ENCODE measurements at places on chromosomes 6 and 20. TPM values are rescaled to one million over a fixed set of nuclear protein-coding genes. Genes with fewer than 3 reads are reported as not detected.

DNA sequence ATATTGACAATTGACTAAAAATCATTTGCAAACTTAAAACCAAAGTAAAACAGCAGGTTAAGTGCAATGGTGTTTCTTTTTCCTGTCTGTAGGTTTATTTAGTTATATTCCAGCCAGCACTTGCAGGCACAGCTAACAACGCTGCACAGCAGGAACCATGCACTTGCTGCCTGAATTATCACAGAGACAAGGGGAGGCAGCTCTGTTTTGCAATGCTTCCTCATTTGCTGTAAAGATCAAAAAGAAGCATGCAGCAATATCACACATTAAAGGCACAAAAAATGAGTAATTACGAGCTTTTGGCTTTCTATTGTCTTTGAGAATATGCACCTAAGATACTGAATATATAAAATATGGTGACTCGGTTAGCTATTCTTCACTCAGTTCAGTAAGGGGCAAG lies 241.9 kb downstream of the EPHA7 start:
- H3K4me1 ChIP-seq, result no peaks in the 10 kb centered on the region
- no peak for DNase-seq
- H3K4me3 ChIP-seq, result no peak overlapping the region
- H3K36me3 ChIP-seq, result no peaks in the 10 kb centered on the region
- no peak overlapping the region for H3K27ac ChIP-seq
- no peaks in the 10 kb centered on the region for H3K27me3 ChIP-seq

GRCh38 chr6:134195164-134195906 lies 122.6 kb downstream of the SGK1 start:
- no peaks in the 10 kb centered on the region for H3K4me1 ChIP-seq
- H3K36me3 ChIP-seq, result no peaks in the 10 kb centered on the region
- DNase-seq, result no peak
- H3K27ac ChIP-seq, result no peak overlapping the region
- no peak overlapping the region for H3K4me3 ChIP-seq

- peaks cover 73% of the 10 kb centered on the region for H3K4me1 ChIP-seq
- H3K27me3 ChIP-seq, result no peaks in the 10 kb centered on the region
- H3K4me3 ChIP-seq, result no peak overlapping the region
- DNase-seq, result no peak
- H3K36me3 ChIP-seq, result peaks cover 24% of the 10 kb centered on the region
These were observed 2.7 kb downstream of the PSMG4 start for GRCh38 chr6:3261518-3261820.

DNA sequence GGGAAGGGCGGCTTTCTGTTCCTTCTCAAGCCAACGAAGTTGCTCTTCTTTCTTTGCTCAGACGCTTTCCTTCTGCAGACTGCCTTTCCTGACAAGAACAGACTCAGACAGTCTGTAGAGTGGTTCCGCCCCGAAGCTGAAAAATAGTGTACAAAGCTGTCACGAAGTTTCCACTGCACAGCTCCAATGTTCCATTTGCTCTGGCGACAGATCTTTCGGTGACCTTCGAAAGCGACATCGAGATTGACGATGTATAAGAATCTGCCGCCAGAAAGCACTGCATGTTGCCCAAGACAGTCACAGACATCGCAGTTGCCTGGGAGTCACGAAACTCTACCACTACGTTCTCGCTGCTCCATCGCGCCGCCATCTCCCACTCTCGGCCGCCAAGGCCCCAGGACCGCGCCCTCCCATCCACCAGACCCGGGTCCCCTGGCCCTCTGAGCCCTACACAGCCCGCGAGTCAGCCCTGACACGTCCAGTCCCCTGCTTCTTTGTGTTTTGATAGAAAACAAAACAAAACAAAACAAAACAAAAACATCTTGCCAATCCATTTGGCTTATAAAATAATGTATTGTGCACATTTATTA lies 42.1 kb upstream of the ZNF184 start:
- H3K36me3 ChIP-seq, result no peaks in the 10 kb centered on the region
- DNase-seq, result no peak
- H3K27ac ChIP-seq, result no peak overlapping the region
- H3K4me3 ChIP-seq, result peak overlapping the region; percentile 39

DNA sequence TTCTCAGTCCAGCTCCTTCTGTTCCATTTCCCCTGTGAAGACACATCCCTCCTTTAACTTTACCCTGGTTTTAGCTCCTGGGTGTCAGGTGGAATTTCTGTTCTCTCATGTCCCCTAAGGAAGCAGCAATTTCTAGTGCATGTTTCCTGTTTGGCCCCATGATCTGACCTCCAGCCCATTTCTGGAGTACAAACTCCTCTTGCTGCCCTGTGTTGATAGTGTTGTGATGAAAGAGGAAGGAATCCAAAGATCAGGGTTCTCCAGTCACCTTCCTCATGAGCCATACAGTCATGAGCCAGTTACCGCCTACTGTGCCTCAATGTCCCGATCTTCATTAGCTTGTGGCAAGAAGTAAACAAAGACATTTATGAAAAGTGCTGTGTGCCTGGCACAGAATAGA lies 97.4 kb downstream of the PHACTR1 start:
- H3K4me1 ChIP-seq, result no peaks in the 10 kb centered on the region
- H3K36me3 ChIP-seq, result no peaks in the 10 kb centered on the region
- H3K27me3 ChIP-seq, result no peaks in the 10 kb centered on the region
- H3K4me3 ChIP-seq, result no peak overlapping the region
- H3K27ac ChIP-seq, result no peak overlapping the region

DNA sequence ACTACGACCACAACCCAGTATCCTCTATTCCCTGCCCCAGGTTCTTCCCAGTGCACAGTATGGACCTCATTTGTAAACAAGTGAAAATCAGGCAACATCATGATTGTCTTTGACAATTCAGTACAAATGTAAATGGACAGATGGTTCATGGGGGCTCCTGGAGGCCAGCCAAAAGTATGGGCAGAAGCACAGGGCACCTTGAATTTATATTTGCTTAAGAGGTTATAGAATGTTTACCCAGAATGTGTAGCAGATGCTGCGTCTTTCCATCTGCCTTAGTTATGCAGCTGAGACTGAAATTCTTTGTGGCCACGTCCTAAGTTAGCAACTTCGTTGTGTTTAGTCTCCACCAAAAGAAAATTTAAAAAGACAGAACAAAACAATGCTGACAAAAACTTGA lies 559.6 kb upstream of the NRSN1 start:
- DNase-seq, result no peak
- no peaks in the 10 kb centered on the region for H3K4me1 ChIP-seq
- no peak overlapping the region for H3K27ac ChIP-seq
- no peak overlapping the region for H3K4me3 ChIP-seq

DNA sequence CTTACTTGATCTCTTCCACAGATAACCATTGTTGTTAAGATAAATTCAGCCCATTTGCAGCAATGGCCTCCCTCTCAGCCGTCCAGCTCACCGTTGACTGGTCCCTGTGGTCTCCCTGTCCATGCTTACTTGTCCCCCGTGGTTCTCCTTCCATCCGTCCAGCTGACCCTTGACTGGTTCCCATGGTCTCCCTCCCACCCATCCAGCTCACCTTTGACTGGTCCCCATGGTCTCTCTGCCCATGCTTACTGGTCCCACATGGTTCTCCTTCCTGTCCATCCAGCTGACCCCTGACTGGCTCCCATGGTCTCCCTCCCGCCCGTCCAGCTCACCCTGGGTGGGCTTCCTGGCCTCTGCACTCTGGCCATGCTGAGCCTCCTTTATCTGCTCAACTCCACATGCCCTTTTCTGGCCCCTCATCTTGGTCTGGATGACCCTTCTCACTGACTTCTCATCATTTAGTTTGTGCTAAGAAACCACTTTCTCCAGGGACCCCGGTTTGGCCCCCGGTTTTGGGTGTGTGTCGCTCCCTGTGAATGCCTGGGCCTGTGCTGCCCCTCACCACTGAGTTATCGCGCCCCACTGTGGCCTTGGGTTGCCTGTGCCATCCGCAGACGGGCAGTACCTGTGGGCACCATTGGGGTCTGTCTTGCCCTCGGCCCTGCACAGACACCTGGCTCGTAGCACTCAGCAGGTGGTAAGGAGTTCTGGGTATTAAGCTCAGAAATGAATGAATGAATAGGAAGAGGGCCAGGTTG lies 146.4 kb downstream of the ERMARD start:
- no peaks in the 10 kb centered on the region for H3K27me3 ChIP-seq
- no peak overlapping the region for H3K4me3 ChIP-seq
- H3K27ac ChIP-seq, result no peak overlapping the region
- H3K4me1 ChIP-seq, result no peaks in the 10 kb centered on the region

DNA sequence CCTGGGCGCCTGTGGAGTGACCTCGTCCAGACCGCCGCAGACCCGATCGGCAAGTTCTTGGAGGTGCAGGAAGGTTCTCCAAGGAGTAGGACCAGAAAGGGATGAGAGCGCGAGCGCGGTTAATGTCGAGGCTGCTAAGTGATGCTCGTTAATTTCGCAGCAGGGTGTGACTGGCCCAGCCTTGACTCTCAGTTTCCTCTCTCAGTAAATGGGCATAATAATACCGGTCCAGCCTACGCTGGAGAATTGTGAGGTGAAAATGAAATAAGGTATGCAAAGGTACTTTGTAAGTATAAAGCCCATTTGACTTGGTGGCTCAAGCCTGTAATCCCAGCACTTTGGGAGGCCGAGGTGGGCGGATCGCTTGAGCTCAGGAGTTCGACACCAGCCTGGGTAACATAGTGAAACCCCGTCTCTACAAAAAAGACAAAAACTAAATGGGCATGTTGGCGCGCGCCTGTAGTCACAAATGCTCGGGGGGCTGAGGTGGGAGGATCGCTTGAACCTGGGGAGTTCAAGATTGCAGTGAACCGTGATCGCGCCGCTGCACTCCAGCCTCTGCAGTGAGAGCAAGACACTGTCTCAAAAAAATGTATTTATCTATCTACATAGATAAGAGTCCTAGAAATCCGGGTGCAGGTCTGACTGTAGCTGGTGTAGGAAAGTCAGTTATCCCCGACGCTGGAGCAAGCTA lies 634 bp upstream of the BTBD9 start:
- no peak for DNase-seq
- peak overlapping the region; percentile 93 for H3K27ac ChIP-seq
- no peaks in the 10 kb centered on the region for H3K36me3 ChIP-seq
- peaks cover 8% of the 10 kb centered on the region for H3K4me1 ChIP-seq
- H3K27me3 ChIP-seq, result no peaks in the 10 kb centered on the region

- H3K36me3 ChIP-seq, result no peaks in the 10 kb centered on the region
- no peak overlapping the region for H3K4me3 ChIP-seq
- no peaks in the 10 kb centered on the region for H3K27me3 ChIP-seq
- DNase-seq, result no peak
- H3K27ac ChIP-seq, result no peak overlapping the region
These were observed 30.9 kb upstream of the EDN3 start for GRCh38 chr20:59269411-59270025.

LZTS3 gene
- total RNA-seq, result 1.1 TPM

NHLRC1 gene
- total RNA-seq, result 1.2 TPM

PDE10A gene
- 0.27 TPM for total RNA-seq

IMPG1 gene
- total RNA-seq, result 0.13 TPM
